G401 (cell line): ENCODE measurements at places on chromosomes 6 and 20. TPM values are rescaled to one million over a fixed set of nuclear protein-coding genes. Genes with fewer than 3 reads are reported as not detected.

The ANGPT4 gene
- not detected in 2 replicates for total RNA-seq

DNA sequence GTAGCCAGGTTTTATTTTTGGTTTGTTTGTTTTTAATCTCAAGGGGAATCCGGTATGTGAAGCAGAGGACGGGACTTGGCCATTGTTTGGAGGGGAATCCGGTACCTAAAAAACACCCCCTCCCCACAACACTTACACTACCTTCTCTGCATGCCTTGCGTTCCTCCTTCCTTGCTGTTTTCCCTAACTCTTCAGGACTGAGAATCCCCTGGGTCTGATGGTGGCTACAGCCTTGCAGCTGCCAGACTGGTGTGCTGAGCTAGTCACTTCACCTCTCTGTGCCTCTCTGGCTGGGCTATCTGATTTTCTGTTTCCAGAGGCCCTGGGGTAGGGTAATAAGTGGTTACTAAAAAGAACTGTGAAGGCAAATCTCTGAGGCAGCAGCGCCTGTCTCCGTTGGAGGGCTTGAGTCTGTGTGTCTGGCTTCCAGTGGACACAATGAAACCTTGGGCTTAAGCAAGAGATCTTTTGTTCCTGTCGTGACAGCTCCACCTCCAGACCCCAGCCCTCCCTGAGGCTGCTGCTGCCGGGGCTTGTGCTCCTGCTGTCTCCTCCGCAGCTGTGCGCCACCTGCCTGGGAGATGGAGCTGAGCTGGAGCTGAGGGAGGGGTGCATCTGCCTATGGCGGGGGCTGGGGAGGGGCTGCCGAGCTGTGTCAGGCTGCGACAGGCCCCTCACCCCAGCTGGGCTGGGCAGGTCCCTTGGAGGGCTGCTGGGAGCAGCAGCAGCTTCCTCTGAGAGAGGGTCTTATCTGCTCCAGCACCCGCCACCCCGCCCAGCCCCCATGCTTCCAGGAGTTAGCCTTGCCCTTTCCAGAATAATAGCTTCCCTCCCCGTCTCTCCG is 65.8 kb upstream of the CCDC167 start:
- DNase-seq = no peak

GRCh38 chr6:43481591-43482236 is 4.3 kb downstream of the TJAP1 start:
- DNase-seq = no peak

GRCh38 chr6:14221564-14222279 is 104.2 kb downstream of the CD83 start:
- no peak for DNase-seq
